ENCODE measurements at places on chromosomes 7 and 10. TPM values are rescaled to one million over a fixed set of nuclear protein-coding genes. Genes with fewer than 3 reads are reported as not detected.
A peak's percentile ranks its signal among the peaks of the same experiment; 100 is the strongest.

DYNC1I1 gene
- 14.1 TPM for total RNA-seq

PBLD gene
- 4.5 TPM for total RNA-seq

- no peaks in the 10 kb centered on the region for H3K4me1 ChIP-seq
- no peak for DNase-seq
- H3K27me3 ChIP-seq: no peaks in the 10 kb centered on the region
- no peak overlapping the region for H3K4me3 ChIP-seq
- H3K36me3 ChIP-seq: no peaks in the 10 kb centered on the region
- no peak overlapping the region for H3K27ac ChIP-seq
These were observed 1072.9 kb downstream of the REEP3 start for GRCh38 chr10:64594072-64594471.

ADCY1 gene
- total RNA-seq: 3.2 TPM

- H3K36me3 ChIP-seq: no peaks in the 10 kb centered on the region
- no peak for DNase-seq
- no peak overlapping the region for H3K4me3 ChIP-seq
- H3K27ac ChIP-seq: no peak overlapping the region
- no peaks in the 10 kb centered on the region for H3K27me3 ChIP-seq
These were observed 1227.6 kb downstream of the TYW1 start for GRCh38 chr7:68224041-68224741.

DNA sequence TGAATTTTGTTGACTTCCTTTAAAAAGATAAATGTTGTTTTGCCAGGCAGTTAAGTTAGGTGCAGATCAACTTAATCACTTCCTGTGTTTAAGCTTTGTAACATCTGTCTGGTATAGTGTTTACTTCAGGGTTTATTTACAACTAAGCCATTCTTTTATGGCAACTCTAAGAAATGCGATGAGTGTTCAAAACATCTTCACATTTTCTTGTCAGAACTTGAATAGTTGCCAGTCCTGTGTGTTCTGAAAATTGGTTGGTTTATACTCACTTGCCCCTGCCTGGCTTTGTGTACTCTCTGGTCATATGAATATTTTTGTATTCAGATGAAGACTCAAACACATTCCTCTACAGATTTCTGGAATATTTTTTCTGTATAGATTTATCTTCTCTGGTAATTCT lies 327.2 kb downstream of the MDFIC start:
- H3K4me1 ChIP-seq: no peaks in the 10 kb centered on the region
- no peaks in the 10 kb centered on the region for H3K36me3 ChIP-seq
- no peaks in the 10 kb centered on the region for H3K27me3 ChIP-seq
- H3K27ac ChIP-seq: no peak overlapping the region
- DNase-seq: no peak

GRCh38 chr7:21980926-21981500 lies 35.3 kb upstream of the CDCA7L start:
- H3K4me3 ChIP-seq: no peak overlapping the region
- H3K36me3 ChIP-seq: no peaks in the 10 kb centered on the region
- DNase-seq: no peak

- peaks cover 4% of the 10 kb centered on the region for H3K36me3 ChIP-seq
- no peak overlapping the region for H3K4me3 ChIP-seq
- H3K27me3 ChIP-seq: no peaks in the 10 kb centered on the region
- no peak for DNase-seq
- H3K27ac ChIP-seq: no peak overlapping the region
These were observed 64.5 kb downstream of the VWA2 start for GRCh38 chr10:114303556-114303955.

DNA sequence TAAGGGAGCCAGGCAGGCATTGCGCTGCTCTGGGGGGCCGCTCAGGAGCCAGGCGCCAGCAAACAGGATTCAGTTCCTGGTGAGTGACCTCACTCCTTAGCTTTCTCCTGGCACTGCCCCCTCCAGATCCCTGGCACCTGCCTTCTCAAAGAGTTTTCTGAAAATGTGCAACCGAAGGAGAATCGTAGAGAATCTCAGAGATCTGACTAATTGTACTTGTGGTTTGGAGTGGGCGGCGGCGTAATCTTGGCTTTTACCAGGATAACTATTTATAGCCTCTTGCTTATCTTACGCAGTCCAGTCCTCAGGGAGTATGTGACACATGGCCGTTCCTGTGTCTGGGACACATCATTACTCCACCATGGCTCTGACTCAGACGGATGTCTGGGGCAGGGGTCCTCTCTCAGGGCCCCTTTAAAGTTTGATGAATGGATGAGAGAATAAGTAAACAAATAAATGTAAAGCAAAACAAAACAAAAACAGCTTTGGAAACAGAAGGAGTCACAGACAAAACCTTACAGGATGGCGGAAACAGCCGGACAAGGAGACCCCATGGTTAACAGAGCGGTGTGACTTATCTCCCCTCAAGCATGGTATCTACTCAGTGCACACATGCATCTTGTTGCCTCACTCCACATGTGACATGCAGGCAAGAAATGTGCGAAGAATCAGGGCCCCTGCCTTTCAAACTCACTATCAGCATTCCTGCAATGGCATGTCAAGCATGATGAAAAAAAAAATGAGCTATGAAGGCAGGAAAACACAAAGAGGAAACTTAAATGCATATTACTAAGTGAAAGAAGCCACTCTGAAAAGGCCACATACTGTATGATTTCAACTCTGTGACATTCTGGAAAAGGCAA lies 99.7 kb downstream of the TNS3 start:
- no peaks in the 10 kb centered on the region for H3K4me1 ChIP-seq
- H3K36me3 ChIP-seq: no peaks in the 10 kb centered on the region
- peak overlapping the region; percentile 87 for H3K27ac ChIP-seq
- H3K27me3 ChIP-seq: no peaks in the 10 kb centered on the region

DNA sequence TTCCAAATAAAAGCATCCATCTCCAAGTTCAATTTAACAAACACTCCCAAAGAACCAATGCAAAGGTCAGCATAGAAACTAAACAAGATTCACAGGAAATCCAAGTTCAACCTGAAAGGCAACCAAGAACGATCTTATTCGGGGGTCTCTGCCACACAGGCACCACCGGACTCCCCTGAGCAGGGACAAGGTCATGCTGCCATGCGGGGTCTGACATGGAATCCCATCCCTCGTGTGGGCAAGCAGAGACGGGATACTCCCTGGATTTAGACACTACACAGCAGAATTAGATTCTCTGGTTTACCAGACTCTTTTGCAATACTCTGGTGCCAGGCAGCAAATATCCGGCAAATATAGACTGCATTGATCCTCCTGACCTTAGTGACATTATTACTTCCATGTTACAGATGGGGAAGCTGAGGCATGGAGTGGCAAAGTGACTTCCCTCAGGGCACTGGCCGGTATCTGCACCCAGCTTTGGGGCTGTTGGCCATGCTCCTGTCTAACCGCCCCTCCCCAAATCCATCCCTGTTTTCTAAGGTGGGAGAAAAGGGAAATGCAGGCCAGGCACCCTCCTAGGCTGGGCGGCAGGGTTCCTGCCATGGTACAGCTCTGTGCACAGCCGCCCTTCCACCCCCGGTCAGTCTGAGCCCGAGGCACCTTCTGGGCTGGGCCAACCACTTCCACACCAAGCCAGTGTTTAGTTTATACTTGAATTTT lies 111.8 kb downstream of the VIPR2 start:
- H3K4me1 ChIP-seq: no peaks in the 10 kb centered on the region
- no peak overlapping the region for H3K4me3 ChIP-seq
- no peaks in the 10 kb centered on the region for H3K27me3 ChIP-seq
- peak overlapping the region; percentile 27 for H3K27ac ChIP-seq
- peak; percentile 56 for DNase-seq

DNA sequence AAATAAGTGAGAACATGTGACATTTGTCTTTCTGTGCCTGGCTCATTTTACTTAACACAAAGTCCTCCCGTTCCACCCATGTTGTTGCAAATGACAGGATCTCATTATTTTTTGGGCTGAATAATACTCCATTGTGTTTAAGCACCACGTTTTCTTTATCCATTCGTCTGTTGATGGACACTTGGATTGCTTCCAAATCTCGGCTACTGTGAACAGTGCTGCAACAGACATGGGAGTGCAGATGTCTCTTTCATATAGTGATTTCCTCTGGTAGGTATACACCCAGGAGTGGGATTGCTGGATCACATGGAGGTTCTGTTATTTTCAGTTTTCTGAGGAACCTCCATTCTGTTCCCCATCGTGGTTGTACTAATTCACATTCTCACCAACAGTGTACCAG lies 264.4 kb upstream of the GALNT17 start:
- no peaks in the 10 kb centered on the region for H3K36me3 ChIP-seq
- no peak overlapping the region for H3K4me3 ChIP-seq
- no peak for DNase-seq
- H3K27ac ChIP-seq: no peak overlapping the region
- no peaks in the 10 kb centered on the region for H3K27me3 ChIP-seq
- H3K4me1 ChIP-seq: no peaks in the 10 kb centered on the region

SDK1 gene
- total RNA-seq: 3.6 TPM

Measured in right atrium auricular region (tissue), 2 donors.